ENCODE measurements at places on chromosomes 7 and 10.

DNA sequence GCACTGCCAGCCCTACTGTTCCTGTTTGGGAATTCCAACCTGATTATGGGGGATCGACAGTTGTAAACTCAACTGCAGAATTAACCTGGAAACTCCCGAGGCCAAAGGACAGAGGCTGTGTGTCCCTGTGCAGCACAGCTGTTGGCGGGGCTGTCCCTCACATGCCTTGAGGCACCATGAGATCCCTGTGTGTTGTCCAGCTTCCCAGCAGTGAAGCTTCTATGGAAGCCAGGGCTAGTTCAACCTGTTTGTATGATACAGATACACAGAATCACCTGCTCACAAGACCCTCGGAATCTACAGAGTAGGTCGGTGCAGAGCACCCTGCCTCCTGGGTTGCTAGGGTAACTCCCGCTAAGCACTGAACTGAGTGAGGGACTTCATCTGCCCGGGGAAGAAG, 61.0 kb upstream of the EFCAB10 start:
- DNase-seq = no peak

GRCh38 chr7:144525956-144526355, 122.5 kb upstream of the NOBOX start:
- DNase-seq = no peak

GRCh38 chr7:140276001-140276400, 99.2 kb upstream of the KDM7A start:
- no peak for DNase-seq

- no peak for DNase-seq
Observed at GRCh38 chr7:41133690-41134299, 569.1 kb downstream of the INHBA start.

DNA sequence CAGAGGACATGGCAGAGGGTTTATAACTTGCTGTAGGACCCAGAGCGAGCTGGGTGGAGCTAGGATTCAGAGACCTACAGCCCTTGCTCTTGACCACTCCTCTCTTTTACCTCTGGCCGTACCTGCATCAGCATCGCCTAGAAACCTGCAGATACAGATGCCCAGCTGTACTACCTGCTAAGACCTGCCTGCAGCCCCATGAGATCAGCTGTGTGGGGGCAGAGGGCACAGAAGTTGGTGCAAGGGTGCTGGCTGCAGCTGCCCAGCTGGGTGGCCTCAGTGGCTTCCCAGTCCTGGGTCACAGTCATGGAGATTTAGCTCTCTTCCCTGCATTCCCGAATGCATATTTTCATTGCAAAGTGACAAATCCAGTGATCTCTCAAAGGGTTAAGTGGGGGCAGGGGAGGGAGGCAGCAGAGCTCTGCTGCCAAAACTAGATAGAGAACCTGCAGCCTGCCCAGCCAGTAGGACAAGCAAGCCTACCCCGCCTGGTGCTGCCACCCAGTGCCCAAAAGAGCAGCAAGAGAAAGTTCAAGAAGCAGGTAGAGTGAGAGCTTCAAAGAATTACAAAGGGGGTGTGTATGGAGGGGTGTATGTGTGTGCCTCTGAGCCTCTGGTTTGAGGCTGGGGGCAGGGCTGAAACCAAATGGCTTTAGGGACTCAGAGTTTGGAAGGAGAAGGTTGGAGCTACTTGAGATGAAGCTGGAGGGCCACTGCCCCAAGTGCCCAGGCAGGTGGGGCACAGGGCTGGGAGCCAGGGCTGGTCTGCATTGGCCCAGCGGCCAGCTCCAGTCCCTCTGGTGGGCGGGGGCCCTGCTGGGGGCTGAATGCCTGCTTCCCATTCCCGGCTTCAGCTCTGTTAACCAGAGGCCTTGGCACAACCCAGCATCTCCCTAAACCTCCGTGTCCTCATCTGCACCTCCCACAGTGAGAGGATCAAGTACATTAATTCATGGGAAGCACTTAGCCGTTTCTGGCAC, 6.9 kb downstream of the FAM241B start:
- DNase-seq = no peak

- no peak for DNase-seq
Observed at GRCh38 chr7:153406486-153406872, 645.7 kb upstream of the DPP6 start.

DNA sequence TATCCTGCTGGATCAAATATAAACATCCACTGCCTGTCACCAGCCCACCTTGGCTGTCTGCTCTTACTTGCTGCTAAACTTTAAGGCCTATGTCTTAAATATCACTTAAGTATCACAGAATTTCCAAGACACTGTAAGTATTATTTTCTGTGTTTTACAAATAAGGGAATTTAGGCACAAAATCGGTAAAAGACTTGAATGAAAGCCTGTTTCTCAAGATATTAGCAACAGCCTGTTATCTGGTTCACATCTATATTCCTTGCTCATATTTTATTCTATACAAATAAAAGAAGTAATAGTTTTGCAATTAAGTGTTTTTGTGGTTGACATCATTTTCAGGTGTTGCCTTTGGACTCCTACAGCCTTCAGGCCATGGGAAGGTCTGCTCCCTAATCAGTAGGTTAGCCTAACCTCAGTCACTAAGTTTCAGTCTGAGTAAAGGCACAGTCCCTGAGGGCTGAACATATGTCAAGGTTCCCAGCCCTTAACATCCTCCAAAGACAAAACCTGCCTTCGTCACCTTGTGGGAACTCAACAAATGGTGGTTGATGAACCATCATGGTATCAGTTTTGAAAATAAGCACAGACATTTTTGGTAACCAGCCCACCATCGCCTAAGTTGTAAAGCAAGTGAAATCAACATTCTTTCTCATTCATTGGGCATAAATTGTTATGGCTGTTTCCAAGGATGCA, 127.1 kb downstream of the CREB5 start:
- DNase-seq = no peak

DNA sequence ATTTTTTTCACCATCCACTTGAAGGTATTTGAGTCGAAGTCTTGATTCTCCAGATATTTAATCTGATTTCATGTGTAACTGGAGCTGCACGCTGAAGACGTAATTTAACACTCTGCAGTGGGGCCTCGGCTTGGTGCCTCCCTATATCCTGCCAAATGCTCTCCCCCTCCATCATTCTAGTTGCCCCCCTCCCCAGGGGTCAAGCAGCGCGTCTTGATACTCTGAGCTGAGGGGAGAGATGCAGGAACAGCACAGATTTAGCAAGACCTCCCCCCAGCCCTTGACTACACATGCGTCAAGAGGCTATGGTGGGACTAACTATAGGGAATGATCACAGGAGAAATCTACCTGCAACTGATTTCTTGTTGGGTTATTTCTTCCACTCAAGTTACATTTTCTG, 85.8 kb downstream of the PRPF18 start:
- no peak for DNase-seq

DNA sequence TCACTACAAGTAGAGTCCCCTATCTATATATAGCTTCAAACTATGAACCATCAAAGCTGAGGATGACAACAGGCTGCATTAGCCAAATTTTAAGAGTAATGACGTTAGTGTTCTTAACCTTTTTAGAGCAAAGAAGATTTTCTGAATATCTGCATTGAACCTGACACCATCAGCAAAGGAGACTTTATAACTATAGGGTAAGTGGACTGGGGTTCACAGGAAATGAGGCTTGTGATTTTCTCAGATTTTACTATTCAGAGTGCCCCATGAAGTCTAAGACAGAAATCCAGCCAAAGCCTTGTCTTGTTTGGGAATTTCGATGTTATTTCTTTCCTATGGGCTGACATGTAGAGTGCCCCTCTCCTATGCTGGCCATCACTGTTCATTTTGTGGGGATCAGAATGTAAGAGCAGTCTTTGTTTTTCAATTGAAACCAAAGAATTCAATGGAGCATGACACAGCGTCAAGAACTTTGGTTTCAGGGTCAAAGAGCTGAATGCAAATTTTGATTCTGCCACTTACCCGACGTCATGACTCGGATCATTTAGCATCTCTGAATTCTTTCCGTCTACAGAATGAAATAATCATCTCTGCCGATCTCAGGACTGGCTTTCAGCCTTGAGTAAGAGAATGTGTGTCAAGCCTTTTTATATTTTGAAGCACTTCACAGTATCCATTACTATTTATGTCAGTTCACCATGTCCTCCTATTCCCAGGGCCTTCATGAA, 52.7 kb downstream of the DENND11 start:
- DNase-seq = no peak

- no peak for DNase-seq
Observed at GRCh38 chr7:36819639-36820038, 95.3 kb upstream of the AOAH start.
